Activated T-helper 1 cell treated with anti-CD3 and anti-CD28 coated beads, Interleukin-12 subunit alpha, Interleukin-12 subunit beta, Interleukin-2, Interleukin-4 antibody, amounts not matched to agents 30 ng/mL and 10 ng/mL and 1 ng/mL, durations not matched to agents 14 hours and 24 hours and 36 hours (primary cell): ENCODE measurements at places on chromosomes 5 and 9.

DNA sequence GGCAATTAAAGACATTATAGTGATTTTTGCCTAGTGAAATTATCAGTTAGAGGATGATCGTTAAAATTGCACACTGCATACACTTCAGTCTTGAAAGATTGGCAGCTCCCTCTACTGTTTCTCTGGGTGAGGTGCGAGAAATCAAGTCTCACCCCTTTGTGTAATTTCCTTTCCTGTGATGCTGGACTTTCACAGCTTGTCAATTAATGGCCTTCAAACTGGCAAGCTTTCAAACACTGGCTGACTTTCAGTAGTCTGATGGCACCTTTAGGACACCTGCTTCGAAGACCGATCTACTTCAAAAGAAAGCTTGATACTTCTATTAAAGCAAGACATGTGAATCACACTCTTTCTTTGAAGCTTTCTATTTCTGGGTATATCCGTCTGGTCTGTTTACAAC, 706.7 kb upstream of the PTPRD start:
- no peak for DNase-seq

DNA sequence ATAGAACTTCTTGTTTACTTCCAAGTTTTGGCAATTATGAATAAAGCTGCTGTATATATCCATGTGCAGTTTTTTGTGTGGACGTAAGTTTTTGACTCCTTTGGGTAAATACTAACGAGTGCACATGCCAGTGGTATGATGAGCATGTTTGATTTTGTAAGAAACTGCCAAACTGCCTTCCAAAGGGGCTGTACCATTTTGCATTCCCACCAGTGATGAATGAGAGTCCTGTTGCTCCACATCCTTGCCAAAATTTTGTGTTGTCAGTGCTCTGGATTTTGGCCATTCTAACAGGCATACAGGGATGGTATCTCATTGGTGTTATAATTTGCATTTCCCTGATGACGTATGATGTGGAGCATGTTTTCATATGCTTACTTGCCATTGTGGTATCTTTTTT, 73.5 kb downstream of the EGFLAM start:
- no peak for DNase-seq

DNA sequence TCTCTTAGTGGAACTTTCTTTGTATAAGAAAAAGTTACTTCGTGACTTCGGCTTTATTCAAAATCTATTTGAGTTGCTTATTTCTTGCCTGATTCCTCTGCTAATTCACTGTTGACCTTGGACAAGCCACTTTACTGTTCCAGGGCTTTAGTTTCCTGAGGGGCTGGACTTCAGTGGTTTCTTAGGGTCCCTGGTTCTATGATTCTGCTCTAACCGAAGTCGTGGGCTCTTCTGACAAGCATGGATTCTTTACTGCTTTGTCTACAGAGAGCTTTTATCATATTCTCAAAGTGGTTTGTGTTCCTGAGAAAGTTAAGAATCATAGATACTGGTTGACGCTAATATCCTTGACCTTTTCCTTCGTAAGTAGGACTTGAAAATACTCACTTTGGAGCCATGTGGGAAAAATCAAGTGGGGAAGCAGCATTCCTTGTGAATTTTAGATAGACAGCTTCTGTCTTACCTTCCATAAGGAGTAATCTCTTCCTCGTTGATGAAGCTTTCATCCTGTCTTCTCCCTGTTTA, 21.1 kb downstream of the EXOSC2 start:
- DNase-seq: no peak

GRCh38 chr9:133134388-133135145, 13.5 kb upstream of the RALGDS start:
- no peak for DNase-seq

GRCh38 chr5:87002485-87002884, 265.2 kb upstream of the RASA1 start:
- no peak for DNase-seq

DNA sequence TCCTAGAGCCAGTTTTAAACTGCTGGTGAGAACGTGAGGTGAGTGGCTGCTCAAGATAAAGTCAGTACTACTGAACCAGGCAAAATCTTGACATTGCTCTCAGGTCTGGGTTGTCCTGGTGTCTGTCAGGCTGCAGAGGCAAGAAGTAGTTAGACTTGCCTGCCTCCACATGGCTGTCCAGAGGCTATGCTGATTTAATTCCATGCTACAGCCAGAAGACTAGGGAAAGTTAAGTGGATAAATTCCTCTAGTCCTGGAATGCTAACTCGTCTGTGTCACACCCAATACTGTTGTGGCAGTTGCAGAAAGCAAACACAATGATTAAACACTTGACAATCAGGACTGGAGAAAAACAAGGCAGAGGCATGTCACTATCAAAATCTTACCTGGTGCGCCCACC, 118.9 kb downstream of the ACER2 start:
- no peak for DNase-seq

GRCh38 chr5:35587419-35587818, 30.2 kb upstream of the SPEF2 start:
- no peak for DNase-seq

DNA sequence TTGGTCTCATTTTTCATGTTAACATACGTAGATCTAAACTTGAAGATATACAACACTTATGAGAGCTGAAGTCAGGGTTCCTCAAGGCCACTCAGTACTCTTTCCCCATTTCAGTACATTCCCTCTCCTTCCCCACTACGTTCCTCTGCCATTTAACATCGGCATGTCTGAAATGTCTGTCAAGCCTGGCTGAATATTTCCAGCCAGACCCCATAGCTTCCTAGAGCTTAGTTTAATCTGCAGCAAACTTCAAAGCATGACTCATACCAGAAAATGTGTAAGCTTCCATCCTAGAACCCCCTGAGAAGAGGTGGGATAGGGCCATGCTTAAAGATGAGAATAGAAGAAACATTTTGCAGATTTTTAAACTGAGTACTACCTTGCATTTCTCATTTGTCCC, 6.2 kb downstream of the GZMA start:
- no peak for DNase-seq

DNA sequence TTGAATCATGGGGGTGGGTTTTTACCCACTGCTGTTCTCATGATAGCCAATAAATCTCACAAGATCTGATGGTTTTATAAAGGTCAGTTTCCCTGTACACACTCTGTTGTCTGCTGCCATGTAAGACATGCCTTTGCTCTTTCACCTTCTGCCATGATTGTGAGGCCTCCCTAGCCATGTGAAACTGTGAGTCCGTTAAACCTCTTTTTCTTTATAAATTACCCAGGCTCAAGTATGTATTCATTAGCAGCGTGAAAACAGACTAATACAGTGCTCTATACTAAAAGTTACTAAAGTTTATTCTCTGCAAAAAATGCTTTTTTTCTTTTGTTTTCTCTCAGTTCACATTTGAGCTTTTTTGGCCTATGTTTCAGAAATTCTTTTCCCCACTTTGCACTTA, 33.9 kb upstream of the TLE4 start:
- DNase-seq: no peak

GRCh38 chr5:58937031-58937681, 354.3 kb downstream of the RAB3C start:
- DNase-seq: no peak

GRCh38 chr5:160230686-160231527, 1.6 kb downstream of the FABP6 start:
- DNase-seq: no peak

GRCh38 chr5:59828623-59829022, 64.9 kb downstream of the PDE4D start:
- DNase-seq: no peak

DNA sequence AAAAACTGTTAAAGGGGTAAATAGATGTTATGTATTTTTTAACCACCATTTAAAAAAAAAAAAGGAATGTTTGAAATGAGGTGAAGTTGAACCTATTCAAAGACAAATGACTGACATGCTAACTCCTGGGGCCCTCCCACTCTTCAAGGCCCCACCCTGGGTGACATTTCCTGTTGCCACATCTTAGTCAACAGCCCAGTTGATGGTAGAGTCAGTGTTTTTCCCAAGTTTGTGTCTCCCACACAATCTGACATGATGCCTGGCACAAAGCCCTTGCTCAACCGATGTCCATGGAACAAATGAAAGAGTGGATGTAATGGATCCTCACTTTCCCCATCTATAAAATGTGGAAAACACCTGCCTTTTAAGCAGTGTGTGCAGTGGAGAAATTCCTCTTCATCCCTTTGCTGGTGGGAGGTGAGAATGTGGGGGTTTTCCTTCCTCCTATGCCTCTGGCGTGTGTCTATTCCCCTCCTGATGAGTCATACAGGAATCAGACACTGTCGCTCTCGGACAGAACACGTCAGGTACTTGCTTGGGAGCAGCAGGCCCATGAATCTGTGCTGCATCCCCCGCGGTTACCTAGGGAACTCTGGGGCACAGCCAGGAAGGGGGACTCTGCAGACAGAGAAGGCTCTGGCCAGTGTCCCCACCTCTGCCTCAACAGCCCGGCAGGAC, 13.7 kb upstream of the ADRA1B start:
- no peak for DNase-seq

DNA sequence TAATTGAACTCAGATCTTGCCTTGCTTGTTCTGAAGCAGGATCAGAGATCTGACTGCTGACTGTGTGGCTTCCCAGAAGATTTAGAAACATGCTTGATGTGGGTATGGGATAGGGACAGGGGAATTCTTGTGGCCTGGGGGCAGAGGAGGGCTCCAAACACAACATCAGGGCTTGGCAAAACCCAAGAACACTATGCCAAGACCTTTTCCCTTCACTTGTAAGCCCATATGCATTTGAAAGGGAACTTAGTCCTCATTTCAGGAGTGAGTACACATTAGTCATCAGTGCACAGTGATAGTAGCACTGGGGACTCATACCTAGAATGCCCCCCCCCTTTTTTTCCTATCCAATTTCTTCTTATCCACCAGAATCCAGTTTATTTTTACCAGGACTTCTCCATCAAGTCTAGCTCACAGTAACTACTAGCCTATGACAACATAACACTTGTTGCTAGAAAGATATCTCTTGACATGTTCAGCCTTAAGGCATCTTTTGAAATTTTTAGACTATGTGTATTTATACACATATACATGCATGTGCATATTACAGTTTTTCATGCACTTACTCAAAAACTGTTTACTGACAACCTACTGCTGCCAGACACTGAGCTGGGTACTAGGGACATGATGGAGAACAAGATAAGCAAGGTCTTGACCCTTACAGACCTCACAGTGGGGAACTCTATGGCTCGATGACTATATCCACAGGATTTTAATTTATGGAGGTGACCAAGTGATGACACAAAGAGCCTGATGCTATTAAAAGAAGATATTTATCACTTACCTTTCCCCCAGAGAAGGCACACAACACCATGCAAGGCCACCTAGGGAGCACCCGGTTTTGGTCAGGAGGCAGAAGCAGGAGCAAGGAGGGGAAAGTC, 158.3 kb upstream of the MAP3K1 start:
- no peak for DNase-seq

DNA sequence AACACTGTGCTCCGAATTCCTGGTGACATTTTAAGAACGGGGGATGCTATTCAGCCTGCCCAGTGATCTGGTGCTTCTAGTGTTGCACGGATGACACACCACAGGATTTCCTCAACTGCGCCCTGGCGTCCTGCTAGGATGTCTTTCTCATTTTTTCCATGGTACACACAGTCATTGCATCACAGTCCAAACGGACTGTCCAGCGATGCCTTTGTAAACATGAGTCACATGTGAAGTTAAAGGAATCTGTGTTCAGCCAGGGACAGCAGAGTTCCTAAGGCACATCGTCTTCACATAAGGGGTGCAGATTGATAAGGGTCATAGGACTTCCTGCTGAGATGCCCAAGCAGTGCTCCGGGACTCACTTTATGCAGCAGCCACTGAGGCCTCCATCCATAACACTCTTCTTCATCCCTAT, 9.3 kb upstream of the PTPN3 start:
- no peak for DNase-seq

DNA sequence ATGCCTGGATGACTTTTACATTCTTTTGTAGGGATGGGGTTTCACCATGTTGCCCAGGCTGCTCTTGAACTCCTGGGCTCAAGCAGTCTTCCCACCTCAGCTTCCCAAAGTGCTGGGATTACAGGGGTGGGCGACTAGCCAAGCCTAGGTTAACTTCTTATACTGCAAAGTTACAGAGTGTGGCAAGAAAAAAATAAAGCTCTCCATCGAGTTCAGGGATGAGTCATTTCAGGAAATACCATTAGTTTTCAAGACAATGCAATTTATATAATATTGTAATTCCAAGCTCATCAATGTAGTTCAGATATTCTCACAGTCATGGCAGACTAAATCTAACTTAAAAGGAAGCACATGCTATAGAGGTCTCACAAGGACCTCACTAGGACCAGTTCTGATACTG, 11.5 kb upstream of the ABO start:
- DNase-seq: no peak

DNA sequence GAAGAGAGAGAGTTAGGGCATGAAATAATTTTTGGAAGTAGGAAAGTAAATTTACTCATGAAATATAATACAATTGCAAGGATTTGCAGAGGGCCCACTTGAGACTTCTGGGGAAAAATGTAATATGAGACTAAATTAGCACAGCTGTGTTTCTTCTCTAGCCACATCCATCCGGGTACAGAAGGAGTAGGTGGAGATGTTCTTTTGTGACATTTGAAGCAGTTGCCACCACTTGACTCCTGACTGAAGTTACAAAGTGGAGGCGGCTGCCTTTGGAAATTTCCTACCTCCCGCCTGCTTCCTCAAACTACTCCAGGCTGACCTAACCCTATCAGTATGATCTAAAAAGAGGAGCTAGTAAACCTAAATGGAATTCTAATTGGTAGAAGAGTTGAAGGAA, 58.1 kb upstream of the SHISAL2B start:
- DNase-seq: no peak

DNA sequence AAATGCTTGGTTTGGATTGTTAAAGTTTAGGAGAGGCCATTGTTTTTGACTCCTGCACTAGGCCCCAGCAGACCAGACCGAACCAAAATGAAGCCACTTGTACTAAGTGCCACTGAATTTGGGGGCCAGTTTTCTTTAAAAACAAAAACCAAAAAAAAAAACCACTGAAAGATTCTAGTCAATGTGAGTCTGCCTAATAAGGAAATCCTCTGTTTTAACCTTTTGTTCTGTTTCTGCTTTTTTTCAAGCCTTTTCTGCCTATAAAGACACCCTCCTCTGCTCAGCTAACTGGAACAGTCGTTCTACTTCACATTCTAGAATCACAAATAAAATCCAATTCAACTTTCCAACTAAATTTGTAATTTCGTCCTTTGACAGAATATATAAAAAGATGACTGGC, 64.9 kb downstream of the SERINC5 start:
- no peak for DNase-seq

DNA sequence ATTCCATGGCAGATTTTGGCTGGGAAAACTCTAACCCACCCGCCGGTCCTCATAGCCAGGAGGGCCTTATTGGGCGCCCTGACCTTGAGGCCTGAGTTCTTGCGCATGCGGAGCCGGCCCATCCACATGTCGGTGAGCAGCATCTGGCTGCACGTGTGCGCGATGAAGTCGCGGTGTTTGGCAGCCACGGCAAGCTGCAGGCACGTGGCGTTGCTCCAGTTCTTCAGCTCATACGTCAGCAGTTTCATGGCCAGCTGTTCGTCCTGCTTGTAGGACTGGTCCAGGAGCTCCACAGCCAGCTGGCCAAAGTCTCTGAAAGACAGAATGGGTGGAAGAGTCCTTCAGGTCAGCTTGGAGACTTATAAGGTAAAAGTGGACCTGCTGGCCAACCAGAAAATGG, 204.3 kb upstream of the KLF9 start:
- DNase-seq: no peak
